Vagina (tissue), 2 donors: ENCODE measurements at places on chromosomes 1 and 21. TPM values are rescaled to one million over a fixed set of nuclear protein-coding genes. Genes with fewer than 3 reads are reported as not detected.

GRCh38 chr1:27102707-27103468 is 52.0 kb downstream of the SLC9A1 start:
- H3K36me3 ChIP-seq: peaks cover 9% of the 10 kb centered on the region
- H3K4me3 ChIP-seq: no peak overlapping the region

DNA sequence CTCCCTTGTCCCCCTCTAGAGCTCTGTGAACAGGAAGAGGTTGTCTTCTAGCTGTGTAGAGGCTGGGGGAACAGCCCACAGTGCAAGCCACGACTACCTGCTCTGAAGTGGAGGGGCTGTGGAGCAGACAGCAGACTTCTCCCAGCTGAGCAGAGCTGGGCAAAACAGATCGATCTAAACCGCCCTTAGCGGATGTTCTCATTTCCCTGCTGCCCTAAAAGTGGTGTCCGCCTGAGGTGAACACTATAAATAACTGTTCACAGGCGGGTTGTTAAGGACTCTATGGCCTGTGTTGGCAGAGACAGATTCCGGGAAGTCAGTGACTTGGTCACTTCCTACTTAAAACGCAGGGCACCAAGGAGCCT is 203.2 kb downstream of the RHOU start:
- peak; percentile 81 for DNase-seq
- H3K27me3 ChIP-seq: no peaks in the 10 kb centered on the region
- no peaks in the 10 kb centered on the region for H3K36me3 ChIP-seq
- H3K4me1 ChIP-seq: peaks cover 14% of the 10 kb centered on the region
- peak overlapping the region; percentile 54 for H3K27ac ChIP-seq

GRCh38 chr1:54191525-54191924 is 8.3 kb downstream of the CYB5RL start:
- no peak for DNase-seq
- peaks cover 11% of the 10 kb centered on the region for H3K36me3 ChIP-seq
- no peaks in the 10 kb centered on the region for H3K27me3 ChIP-seq
- H3K4me3 ChIP-seq: no peak overlapping the region

DNA sequence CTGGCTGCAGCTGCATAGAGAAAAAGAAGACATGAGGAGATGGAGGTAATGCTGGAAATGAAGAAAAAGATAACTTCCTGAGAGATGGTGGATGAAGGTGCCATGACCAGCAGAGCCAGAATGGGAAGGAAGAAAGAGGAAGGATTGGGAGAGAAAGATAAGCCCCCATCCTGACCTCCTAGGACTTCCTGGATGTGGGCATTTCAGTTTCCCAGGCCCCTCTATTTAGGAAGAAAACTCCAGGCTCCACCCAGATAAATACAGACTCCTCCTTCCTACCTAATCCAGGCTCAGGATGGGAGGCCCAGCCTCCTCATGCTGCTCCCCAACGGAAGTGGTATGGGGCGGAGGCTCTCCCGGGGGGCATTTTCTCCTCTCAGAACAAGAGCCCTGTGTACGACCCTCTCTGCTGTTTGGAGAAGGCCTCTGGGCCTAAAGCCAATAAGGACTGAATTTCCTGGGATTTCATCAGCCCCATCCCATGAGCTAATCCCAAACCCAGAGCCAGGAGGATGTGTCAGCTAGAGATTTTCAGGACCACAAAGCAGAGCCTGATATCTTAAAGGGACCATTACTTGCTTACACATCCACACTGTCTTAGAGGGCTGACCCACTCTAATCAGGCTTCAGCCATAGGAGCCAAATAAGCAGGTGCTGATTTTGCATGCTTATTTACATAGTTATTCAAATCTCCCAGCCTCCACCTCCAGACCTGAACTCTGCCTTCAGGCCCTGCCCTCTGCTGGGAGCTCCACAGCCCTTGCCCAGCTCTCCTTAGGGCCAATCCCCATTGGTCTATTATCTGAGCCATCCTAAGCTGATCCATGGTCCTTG is 5.1 kb upstream of the ARHGEF2 start:
- peak overlapping the region; percentile 95 for H3K27ac ChIP-seq
- no peaks in the 10 kb centered on the region for H3K36me3 ChIP-seq
- H3K4me1 ChIP-seq: peaks cover 59% of the 10 kb centered on the region
- no peaks in the 10 kb centered on the region for H3K27me3 ChIP-seq
- peak overlapping the region; percentile 32 for H3K4me3 ChIP-seq

- H3K27ac ChIP-seq: no peak overlapping the region
- no peaks in the 10 kb centered on the region for H3K27me3 ChIP-seq
- no peaks in the 10 kb centered on the region for H3K36me3 ChIP-seq
Measured at GRCh38 chr1:169508432-169509338, 22.9 kb upstream of the SLC19A2 start.

GRCh38 chr1:54337034-54337433 is 69.2 kb downstream of the SSBP3 start:
- no peaks in the 10 kb centered on the region for H3K36me3 ChIP-seq
- peaks cover 71% of the 10 kb centered on the region for H3K4me1 ChIP-seq
- no peaks in the 10 kb centered on the region for H3K27me3 ChIP-seq

GRCh38 chr1:222769181-222769580 is 32.2 kb downstream of the FAM177B start:
- H3K4me3 ChIP-seq: no peak overlapping the region
- DNase-seq: no peak
- no peaks in the 10 kb centered on the region for H3K36me3 ChIP-seq
- H3K4me1 ChIP-seq: no peaks in the 10 kb centered on the region
- H3K27me3 ChIP-seq: no peaks in the 10 kb centered on the region

IGSF5 gene
- not detected for total RNA-seq

DNA sequence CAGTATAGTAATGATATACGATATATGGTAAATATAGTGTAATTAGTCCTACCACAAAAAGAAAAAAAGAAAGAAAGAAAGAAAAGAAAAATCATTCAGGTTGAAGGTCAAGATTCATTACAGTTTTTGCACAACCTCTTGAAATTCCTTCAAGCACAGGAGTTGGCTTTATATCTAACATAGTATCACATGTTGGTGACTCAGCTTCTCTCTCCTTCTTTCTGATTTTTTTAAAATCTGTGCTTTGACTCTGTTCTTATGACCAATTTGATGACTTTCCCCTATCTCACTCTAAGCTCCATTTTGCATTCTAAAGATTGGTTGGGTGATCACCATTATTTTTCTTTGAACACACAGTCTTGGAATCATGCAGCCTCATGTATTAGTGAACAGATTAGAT is 148.2 kb upstream of the COL11A1 start:
- H3K36me3 ChIP-seq: no peaks in the 10 kb centered on the region
- no peaks in the 10 kb centered on the region for H3K4me1 ChIP-seq
- DNase-seq: no peak
- H3K27me3 ChIP-seq: no peaks in the 10 kb centered on the region

GRCh38 chr1:1853593-1854257 is 37.2 kb downstream of the GNB1 start:
- DNase-seq: no peak
- H3K27ac ChIP-seq: no peak overlapping the region
- H3K4me3 ChIP-seq: no peak overlapping the region
- peaks cover 75% of the 10 kb centered on the region for H3K4me1 ChIP-seq

DNA sequence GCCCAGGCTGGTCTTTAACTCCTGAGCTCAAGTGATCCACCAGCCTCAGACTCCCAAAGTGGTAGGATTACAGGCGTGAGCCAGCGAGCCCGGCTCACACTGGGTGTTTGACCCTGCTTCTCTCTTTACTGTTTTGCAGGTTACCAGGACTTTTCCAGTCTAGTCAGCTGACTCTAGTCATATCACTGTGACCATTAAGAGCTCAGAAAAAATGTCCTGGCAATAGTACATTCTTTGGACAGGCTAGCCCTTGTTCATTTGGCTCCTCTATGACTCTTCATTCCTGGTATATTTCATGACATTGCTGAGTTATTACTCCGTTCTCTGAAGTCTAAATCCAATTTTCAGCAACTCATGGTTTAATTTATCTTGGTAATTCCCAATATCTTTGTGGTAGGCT is 8.0 kb upstream of the CA6 start:
- no peak overlapping the region for H3K4me3 ChIP-seq
- H3K4me1 ChIP-seq: no peaks in the 10 kb centered on the region
- H3K36me3 ChIP-seq: no peaks in the 10 kb centered on the region
- H3K27ac ChIP-seq: no peak overlapping the region
- no peak for DNase-seq

DNA sequence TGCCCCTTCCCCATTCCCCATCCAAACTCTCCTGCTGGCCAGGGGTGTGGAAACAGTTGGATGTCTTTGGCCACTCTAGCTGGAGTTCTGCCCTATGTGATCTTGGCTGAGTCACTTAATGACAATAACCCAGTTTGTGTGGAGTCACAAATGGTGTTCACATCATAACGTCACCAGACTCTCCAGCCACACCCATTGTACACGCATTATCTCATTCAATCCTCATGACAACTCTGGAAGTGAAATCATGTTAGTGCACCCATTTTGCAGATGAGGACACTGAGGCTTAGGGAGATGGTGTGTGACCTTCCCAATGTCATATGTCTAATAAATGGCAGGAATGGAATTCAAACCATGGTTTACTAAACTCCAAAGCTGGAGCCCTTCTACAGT is 1.2 kb upstream of the CDA start:
- H3K36me3 ChIP-seq: no peaks in the 10 kb centered on the region
- H3K4me3 ChIP-seq: no peak overlapping the region
- no peak for DNase-seq
- H3K27ac ChIP-seq: no peak overlapping the region
- peaks cover 23% of the 10 kb centered on the region for H3K4me1 ChIP-seq
- no peaks in the 10 kb centered on the region for H3K27me3 ChIP-seq

GRCh38 chr1:227437495-227438008 is 119.3 kb upstream of the CDC42BPA start:
- peaks cover 4% of the 10 kb centered on the region for H3K4me1 ChIP-seq
- no peaks in the 10 kb centered on the region for H3K27me3 ChIP-seq
- H3K27ac ChIP-seq: no peak overlapping the region
- DNase-seq: no peak

CYP4B1 gene
- 74.4 TPM for total RNA-seq

- no peak overlapping the region for H3K4me3 ChIP-seq
- no peak overlapping the region for H3K27ac ChIP-seq
- H3K27me3 ChIP-seq: no peaks in the 10 kb centered on the region
- DNase-seq: no peak
- no peaks in the 10 kb centered on the region for H3K36me3 ChIP-seq
- peaks cover 5% of the 10 kb centered on the region for H3K4me1 ChIP-seq
Measured at GRCh38 chr1:111475701-111476100, 1.9 kb downstream of the C1orf162 start.

DNA sequence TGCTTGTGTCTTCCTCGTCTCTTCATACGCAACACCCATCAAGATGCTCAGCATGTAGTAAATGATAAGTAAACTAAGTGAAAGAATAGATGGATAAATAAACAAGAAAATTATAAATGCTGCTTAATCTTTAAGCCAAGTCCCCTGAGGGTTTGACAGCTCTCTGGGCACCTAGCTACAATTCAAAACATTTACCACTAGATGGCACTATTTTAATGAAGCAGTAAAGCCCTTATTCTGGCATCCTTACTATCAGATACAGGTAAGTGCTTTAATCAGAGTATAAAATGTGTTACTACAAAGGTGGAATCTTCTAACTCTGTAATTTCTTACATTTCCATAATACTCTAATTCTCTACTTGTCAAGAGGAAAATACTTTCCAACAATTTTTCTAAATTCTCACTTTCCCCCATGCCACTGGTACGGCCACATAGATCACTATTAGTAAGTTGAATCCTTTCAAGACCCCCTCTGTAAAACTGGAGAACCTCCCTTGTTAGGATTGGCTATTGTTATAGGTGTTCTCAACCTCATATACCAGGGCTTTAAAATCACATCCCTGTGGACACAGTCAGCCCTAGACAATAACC is 137.8 kb downstream of the BARHL2 start:
- no peak overlapping the region for H3K27ac ChIP-seq
- H3K36me3 ChIP-seq: no peaks in the 10 kb centered on the region
- no peaks in the 10 kb centered on the region for H3K27me3 ChIP-seq
- no peaks in the 10 kb centered on the region for H3K4me1 ChIP-seq
- no peak for DNase-seq

GRCh38 chr1:53087332-53088285 is 25.6 kb downstream of the PODN start:
- no peak for DNase-seq
- no peak overlapping the region for H3K4me3 ChIP-seq
- no peak overlapping the region for H3K27ac ChIP-seq
- H3K36me3 ChIP-seq: no peaks in the 10 kb centered on the region
- no peaks in the 10 kb centered on the region for H3K27me3 ChIP-seq
- no peaks in the 10 kb centered on the region for H3K4me1 ChIP-seq

TSACC gene
- total RNA-seq: not detected

C1orf210 gene
- total RNA-seq: 2.2 TPM

DNA sequence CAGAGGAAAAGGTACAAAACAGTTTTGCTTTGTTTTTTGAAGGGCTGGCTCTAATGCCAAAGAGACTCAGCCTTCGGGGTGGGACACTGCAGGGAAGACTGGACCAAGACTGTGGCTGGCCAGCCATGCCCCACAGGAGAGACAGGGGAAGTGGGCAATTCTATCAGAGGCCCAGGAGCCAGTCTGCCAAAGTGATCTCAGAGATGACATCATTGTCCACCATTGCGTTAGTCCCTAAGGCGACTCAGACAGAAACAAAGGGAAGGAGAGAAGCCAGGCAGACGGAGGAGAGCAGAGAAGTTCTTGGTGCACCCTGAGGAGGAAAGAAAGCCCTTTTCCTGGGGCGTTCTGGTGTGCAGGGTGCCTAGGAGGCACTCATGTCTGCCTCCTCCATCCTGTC is 26.4 kb downstream of the OPTC start:
- H3K27me3 ChIP-seq: no peaks in the 10 kb centered on the region
- peaks cover 20% of the 10 kb centered on the region for H3K4me1 ChIP-seq

LUZP1 gene
- 23.8 TPM for total RNA-seq

- H3K36me3 ChIP-seq: no peaks in the 10 kb centered on the region
- DNase-seq: no peak
- peaks cover 23% of the 10 kb centered on the region for H3K4me1 ChIP-seq
- no peak overlapping the region for H3K4me3 ChIP-seq
Measured at GRCh38 chr21:43778469-43779335, 2.6 kb upstream of the CSTB start.

KCNT2 gene
- 1.2 TPM for total RNA-seq

DNA sequence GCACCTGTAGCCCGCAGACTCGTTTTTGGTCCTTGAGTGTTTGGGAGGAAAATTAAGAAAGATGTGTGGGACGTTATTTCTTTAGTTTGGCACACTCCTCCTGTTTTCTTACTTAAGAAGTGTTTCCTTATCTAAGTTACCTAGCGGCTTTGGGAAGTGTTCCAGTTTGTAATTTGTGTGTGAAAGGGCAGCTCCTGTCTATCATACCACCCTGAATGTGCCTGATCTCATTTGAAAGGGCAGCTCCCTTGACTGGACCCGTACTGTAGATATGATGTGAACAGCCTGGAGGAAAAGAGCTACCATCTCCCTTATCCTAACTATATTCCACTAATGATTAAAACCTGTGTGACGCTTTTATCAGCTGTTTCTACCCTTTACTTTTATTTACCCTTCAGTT is 314.3 kb downstream of the CHRM3 start:
- H3K27me3 ChIP-seq: no peaks in the 10 kb centered on the region
- no peak for DNase-seq
- no peaks in the 10 kb centered on the region for H3K36me3 ChIP-seq

DNA sequence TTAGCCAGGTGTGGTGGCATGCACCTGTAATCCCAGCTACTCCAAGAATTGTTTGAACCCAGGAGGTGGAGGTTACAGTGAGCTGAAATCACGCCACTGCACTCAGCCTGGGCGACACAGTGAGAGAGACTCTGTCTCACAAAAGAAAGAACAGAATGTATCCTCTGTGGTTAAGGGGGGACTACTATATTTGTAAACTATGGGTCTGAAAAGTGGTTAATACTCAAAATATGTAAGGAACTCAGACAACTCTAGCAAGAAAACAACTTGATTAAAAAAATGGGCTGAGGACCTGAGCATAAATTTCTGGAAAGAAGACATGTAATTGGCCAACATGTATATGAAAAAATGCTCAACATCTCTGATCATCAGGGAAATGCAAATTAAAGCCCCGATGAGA is 11.2 kb downstream of the FNBP1L start:
- peaks cover 1% of the 10 kb centered on the region for H3K4me1 ChIP-seq
- H3K27ac ChIP-seq: no peak overlapping the region
- no peak overlapping the region for H3K4me3 ChIP-seq
- H3K36me3 ChIP-seq: no peaks in the 10 kb centered on the region
